Right renal pelvis (tissue), 4 donors: ENCODE measurements at places on chromosomes 4 and X.

DNA sequence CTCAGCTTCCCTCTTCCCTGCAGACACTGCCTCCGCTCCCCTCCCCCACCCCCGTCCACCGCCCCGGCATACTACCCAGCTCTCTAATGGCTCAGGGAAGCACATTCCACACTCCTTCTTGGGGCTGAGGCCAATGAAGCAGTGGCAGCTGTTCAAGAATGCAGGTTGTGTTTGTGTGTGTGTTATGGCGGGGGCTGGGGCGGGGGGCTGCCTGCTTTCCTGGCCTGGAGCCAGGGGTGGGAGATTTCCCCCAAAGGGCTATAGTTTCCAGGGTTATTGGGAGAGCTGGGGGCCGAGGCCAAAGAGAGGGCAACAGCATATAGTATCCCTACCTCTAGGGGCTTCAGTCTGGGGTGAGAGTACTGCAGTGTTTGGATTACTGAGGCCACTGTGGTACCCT is 149.4 kb downstream of the EFNB1 start:
- no peak for DNase-seq

GRCh38 chr4:7323872-7324650 is 110.7 kb downstream of the PSAPL1 start:
- no peak for DNase-seq

GRCh38 chrX:63735882-63736281 is 49.1 kb downstream of the ARHGEF9 start:
- DNase-seq = no peak

GRCh38 chr4:149716728-149717127 is 98.9 kb downstream of the IQCM start:
- no peak for DNase-seq

GRCh38 chr4:3703677-3704521 is 62.3 kb upstream of the ADRA2C start:
- no peak for DNase-seq

DNA sequence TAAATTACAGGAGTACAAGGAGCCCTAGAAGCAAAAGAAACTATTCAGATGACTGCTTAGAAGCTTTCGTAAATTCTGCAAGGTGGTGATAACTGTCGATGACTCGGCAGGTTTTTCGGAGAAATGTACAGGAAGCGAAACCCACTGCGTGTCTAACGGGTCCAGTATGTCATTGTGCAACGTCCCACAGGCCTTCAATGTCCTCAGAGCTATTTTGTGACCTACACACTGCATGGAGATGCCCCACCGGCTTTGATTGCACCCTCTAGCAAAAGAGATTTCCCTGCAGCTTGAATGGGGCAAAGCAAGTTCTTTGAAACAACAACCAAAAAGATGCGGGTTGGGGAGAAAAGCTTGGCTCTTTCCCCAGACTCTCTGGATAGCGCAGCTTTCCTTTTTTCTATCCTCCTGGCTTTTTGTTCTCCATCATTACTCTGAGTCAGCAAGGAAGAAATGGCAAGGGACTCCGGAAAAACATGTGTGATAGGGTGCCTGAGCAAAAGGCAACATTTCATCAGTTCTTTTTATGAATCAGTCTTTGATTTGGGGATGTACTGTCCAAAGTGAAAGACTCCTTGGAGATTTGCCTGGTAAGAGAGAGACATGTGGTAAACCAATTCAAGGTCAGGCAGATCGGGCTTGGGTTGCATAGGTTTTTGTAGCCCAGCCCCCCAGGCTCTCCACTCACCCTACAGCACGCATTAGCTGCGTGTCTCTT is 112.0 kb upstream of the TBL1X start:
- no peak for DNase-seq

- no peak for DNase-seq
Observed at GRCh38 chr4:125359363-125359762, 44.6 kb downstream of the FAT4 start.

- no peak for DNase-seq
Observed at GRCh38 chrX:97682991-97683840, 799.5 kb downstream of the RPA4 start.

DNA sequence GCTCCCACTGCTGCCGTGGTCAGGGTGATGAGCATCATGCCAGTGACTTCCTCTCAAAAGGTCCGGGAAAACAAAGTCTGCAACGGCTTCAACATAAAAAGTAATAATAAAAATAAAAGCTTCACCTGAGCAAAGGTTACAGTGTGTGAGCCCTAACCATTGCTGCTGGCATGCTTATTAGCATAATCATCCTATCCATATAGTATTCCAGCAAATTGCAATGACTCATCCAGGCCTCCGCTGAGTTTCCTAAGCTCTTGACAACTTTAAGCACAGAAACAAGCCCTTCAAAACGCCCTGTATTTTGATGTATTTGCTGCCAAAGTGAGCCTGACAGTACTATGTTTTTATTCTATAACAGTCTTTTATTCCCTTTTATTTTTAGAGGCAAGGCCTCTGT is 100.5 kb downstream of the AASDH start:
- DNase-seq = no peak

GRCh38 chrX:13284570-13284969 is 35.3 kb downstream of the ATXN3L start:
- no peak for DNase-seq

GRCh38 chrX:47098338-47099094 is 20.3 kb downstream of the RGN start:
- no peak for DNase-seq

GRCh38 chr4:77695774-77696173 is 90.2 kb downstream of the CXCL13 start:
- DNase-seq = no peak

- no peak for DNase-seq
Observed at GRCh38 chrX:110120025-110120424, 117.1 kb downstream of the TMEM164 start.
